Prostate gland (tissue), 2 donors: ENCODE measurements at places on chromosomes 16 and 17. TPM values are rescaled to one million over a fixed set of nuclear protein-coding genes. Genes with fewer than 3 reads are reported as not detected.

DNA sequence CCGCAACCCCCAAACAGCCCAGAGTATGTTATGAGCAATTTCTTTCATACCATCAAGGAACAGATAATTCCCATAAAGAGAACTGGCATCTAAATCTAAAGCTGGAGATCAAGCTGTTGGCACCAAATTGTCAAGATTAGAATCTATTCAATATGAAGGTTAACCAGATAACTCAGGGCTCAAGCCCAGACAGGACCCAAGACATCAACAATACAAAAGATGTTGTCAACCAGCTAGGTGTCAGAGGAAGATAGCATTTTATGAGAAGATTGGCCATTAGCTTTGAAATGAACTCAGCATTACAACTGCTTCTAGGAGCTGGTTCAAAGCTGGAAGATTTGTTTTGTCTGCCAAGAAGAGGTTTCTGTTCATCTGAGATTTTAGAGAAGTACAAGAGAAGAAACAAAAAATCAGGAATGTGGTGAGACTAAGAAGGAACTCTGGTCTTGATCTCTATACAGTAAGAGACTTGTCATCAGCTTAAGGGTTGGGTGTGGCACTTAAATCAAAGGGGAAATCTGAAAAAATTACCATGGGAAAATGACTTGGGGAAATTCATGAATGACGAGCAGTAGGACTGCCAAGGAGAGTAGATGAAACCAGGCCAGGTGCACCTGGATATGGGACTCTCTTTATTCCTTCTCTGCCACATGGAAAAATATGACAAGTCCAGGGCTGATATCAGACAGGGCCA is 64.2 kb upstream of the COX10 start:
- H3K27me3 ChIP-seq, result no peaks in the 10 kb centered on the region
- no peak overlapping the region for H3K27ac ChIP-seq
- no peak overlapping the region for H3K4me3 ChIP-seq
- DNase-seq, result no peak

HSD17B2 gene
- total RNA-seq, result 0.80 TPM

SPSB3 gene
- total RNA-seq, result 138 TPM

DNA sequence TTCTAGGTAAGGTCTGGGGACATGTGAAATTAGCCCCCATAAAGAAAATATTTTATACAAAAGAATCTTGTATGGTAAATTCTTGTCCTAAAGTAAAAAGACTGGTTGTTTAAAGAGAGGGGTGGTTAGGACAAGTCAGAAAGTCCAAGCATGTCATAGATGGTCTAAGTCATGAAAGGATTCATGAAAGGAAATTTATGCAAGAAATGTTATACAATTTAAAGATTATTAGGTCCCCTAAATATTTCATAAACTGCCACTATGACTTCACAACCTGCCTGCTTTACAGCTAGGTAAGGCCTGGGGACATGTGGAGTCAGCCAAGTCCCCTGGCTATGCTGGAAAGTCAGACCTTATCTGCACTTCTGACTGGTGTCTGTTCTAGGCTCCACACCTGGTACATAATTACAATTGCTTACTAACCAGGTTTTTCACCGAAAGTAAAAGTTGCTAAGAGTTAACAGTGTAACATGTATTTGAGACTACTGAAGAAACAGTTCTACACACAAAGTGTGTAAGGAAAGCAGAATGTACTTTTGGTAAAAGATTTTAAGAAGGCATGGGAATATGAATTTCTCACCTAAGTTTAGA is 17.0 kb downstream of the N4BP1 start:
- DNase-seq, result no peak
- no peaks in the 10 kb centered on the region for H3K36me3 ChIP-seq
- H3K4me3 ChIP-seq, result no peak overlapping the region

- H3K36me3 ChIP-seq, result no peaks in the 10 kb centered on the region
- H3K27me3 ChIP-seq, result no peaks in the 10 kb centered on the region
- no peak for DNase-seq
- no peak overlapping the region for H3K27ac ChIP-seq
- H3K4me3 ChIP-seq, result no peak overlapping the region
Measured at GRCh38 chr16:54118846-54119245, 167.7 kb downstream of the IRX3 start.

- H3K4me3 ChIP-seq, result no peak overlapping the region
- H3K4me1 ChIP-seq, result no peaks in the 10 kb centered on the region
- DNase-seq, result no peak
- no peaks in the 10 kb centered on the region for H3K36me3 ChIP-seq
Measured at GRCh38 chr17:18110636-18111145, 2.1 kb downstream of the MYO15A start.

TBC1D3I gene
- 0.85 TPM for total RNA-seq

GRCh38 chr17:76270127-76270592 is 5.0 kb downstream of the UBALD2 start:
- no peak overlapping the region for H3K4me3 ChIP-seq
- H3K4me1 ChIP-seq, result peaks cover 30% of the 10 kb centered on the region
- H3K27ac ChIP-seq, result no peak overlapping the region

CDK3 gene
- 17.2 TPM for total RNA-seq

AOC2 gene
- total RNA-seq, result 0.27 TPM

- no peaks in the 10 kb centered on the region for H3K4me1 ChIP-seq
- H3K27ac ChIP-seq, result no peak overlapping the region
- no peaks in the 10 kb centered on the region for H3K36me3 ChIP-seq
- DNase-seq, result peak; percentile 55
- no peak overlapping the region for H3K4me3 ChIP-seq
Measured at GRCh38 chr17:27879987-27880608, 13.1 kb downstream of the LYRM9 start.
